ENCODE measurements at places on chromosomes 13 and 19.

DNA sequence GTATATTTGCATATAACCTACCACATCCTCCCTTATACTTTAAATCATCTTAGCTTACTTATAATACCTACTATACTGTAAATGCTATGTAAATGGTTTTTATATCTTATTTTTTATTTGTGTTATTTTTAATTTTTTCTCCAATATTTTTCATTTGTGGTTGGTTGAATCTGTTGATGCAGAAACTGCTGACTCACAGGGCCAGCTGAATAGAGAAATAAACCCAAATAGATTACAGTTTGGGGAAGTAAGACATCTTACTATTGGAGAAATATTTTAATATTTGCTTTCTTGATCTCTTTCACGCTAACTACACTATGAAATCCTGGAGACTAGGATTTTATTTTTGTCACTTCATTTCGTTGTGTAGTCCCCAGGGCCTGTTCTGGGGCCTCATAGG is 7.1 kb downstream of the SMAD9 start:
- no peak for DNase-seq

- no peak for DNase-seq
Measured at GRCh38 chr19:20471431-20471830, 94.2 kb downstream of the ZNF737 start.

- no peak for DNase-seq
Measured at GRCh38 chr19:7992575-7992974, 12.9 kb downstream of the ELAVL1 start.

DNA sequence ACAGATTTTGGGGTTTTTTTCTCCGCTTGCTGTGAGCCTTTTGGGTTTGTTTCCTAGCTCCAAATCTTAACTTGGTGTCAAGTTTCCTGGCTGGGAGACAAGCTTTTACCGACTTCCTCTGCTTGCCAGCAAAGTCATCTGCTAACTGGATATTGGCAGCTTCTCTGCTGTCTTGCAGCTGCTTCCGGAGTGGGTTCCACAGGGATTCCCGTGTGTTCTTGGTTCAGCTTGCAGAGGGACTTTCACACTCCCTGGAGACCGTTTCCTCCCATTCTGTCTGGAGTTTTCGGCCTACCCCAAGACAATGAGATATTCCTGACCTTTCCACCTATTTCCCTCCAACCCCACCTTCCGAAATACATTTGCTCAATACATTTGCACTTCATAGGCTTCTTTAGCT is 2.2 kb upstream of the COLGALT1 start:
- DNase-seq: peak; percentile 40

- no peak for DNase-seq
Measured at GRCh38 chr13:25062479-25062878, 33.5 kb upstream of the PABPC3 start.

DNA sequence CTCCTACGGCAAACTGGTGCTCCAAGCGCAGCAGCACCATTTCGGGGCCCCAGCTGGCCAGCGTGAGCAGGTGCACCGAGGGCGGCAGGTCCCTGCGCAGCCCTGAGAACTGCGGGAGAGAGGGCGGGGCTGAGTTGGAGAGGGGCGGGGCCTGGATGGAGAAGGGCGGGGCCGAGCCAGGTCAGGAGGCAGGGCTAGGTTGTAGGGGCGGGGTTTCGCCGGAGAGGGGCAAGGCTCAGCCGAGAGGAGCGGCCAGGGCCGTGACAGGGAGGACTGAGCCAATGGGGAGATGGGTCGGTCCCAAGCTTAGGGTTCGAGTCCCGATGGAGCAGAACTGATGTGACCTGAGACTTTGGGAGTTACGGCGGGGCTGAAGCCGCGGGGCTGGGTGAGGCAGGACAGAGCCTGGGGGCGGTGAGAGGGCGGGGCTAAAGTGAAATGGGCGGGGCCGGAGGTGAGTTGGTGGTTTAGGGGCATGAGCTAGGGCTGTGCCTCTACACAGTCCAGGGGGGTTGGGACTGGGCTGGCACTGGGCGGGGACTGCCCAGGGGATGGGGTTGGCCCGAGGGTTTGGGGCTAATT is 19.0 kb downstream of the MAN2B1 start:
- DNase-seq: peak; percentile 28

GRCh38 chr19:41016488-41017071 is 25.5 kb downstream of the CYP2B6 start:
- no peak for DNase-seq

GRCh38 chr19:2089001-2089711 is 7.0 kb downstream of the MOB3A start:
- DNase-seq: peak; percentile 20

- peak; percentile 93 for DNase-seq
Measured at GRCh38 chr13:66405908-66406802, 824.0 kb downstream of the PCDH9 start.

- DNase-seq: peak; percentile 39
Measured at GRCh38 chr13:81487151-81487550, 1146.2 kb upstream of the SPRY2 start.

- DNase-seq: peak; percentile 46
Measured at GRCh38 chr19:49786376-49786820, 19.6 kb downstream of the AP2A1 start.

Measured in amniotic epithelial cell (primary cell).